Activated T-cell treated with anti-CD3 and anti-CD28 coated beads for 4 hours (primary cell): ENCODE measurements at places on chromosomes 3 and 15.

DNA sequence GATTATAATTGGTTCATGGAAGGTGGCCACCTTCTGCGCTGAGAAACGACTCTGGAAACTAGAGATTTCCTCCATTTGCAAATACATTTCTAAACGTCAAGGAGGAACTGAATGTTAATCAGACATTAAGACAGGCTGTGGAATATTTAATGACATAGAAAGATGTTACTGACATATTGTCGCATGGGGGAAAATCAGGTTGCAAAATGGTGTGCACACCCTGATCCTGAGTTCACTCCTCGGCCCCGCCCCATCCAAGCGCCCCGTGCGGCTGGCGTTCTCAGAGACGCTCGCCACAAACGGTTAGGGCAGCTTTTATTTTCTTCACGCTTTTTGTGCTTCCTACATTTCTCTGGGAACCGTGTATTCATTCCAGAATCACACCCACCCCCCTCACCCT is 10.7 kb downstream of the H1-8 start:
- DNase-seq, result no peak

GRCh38 chr3:126961191-126961790 is 21.6 kb upstream of the PLXNA1 start:
- DNase-seq, result no peak

DNA sequence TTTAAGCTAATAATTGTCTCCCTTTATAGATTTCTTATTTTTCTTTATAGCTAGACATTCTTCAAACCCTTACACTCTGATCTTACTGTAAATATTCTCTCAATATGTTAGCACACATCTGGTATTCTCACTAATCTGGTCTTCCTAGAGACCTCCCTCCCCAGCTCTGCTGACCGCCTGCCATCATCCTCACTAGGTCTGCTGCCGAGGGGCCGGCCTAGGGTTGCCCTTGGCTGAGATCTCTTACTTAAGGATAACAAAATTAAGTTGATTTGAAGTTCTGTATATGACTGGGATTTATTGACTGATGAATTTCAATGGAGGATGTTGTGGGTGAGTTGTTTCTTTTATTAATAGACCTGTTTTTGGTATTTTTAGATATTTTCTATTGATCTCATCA is 586.6 kb downstream of the NAALADL2 start:
- DNase-seq, result no peak

DNA sequence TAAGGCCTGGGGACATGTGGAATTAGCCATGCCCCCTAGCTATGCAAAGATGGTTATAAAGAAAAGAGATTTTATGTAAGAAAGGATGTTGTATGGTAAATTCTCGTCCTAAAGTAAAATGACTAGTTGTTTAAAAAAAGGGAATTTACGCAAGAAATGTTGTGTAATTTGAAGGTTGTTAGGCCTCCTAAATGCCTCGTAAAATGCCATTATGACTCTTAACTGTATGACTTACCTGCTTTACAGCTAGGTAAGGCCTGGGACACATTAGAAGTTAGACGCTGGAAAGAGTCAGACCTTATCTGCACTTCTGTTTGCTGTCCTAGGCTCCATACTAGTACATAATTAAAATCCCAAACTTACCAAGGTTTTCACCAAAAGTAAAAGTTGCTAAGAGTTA is 17.5 kb upstream of the HHATL start:
- no peak for DNase-seq

DNA sequence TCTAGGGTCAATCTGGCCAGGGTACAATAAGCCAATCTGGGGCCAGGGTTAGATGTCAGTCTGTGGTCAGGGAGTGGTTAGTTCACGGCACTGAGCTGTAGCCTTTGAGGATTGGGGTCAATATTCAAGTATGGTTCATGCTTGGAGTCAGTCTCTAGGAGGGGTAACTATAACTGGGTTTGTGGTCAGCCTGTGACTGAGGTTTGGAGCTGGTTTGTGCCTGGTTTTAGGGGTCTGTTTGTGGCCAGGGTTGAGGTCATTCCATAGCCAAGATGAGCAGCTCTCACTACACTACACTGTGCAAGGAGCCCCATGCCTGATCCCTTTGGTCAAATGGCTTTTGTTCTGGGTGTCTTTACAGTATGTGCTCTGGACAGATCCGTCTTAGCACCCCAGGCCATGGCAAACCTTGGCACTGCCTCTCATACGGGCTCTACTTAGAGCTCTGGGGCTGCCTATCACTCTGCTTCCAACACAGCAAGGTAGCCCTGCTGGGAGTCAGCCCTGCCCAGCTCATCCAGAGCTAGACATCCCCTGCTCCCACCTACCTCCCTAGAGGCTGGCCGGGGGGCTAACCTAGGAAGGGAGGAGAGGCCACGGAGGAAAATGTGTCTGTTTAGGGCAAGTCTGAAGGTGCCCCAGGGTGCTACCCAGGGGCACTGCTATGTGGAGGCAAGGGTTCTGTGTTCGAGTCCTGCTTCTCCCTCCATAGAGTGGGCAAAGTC is 63.3 kb upstream of the CORO2B start:
- DNase-seq, result no peak

GRCh38 chr3:46921041-46921440 is 43.5 kb downstream of the PTH1R start:
- DNase-seq, result no peak

GRCh38 chr3:182469086-182469485 is 324.2 kb upstream of the ATP11B start:
- DNase-seq, result no peak

- DNase-seq, result no peak
Measured at GRCh38 chr3:179673523-179673922, 20.7 kb downstream of the USP13 start.

- DNase-seq, result no peak
Measured at GRCh38 chr3:57818772-57819171, 62.7 kb downstream of the SLMAP start.

DNA sequence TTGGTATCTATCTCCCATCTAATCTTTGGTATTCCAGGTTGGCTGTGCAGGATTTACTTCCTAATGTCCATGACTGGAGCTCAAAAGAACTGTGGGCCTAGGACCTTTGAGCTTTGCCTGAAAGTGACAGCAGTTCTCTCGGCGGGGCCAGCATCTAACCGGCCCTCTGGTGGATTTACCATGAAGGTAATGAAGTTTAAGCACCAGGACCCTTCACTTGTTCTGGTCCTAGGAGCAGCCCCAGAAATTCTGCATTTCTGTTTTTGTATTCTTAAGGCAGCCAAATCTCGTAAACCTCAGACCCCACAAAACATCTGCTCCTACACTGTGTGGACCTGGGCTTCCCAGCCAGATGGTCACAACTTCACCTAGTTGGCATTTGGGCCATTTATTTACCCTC is 13.0 kb downstream of the CALML4 start:
- DNase-seq, result no peak

- no peak for DNase-seq
Measured at GRCh38 chr3:151377768-151378385, 6.7 kb downstream of the P2RY12 start.

DNA sequence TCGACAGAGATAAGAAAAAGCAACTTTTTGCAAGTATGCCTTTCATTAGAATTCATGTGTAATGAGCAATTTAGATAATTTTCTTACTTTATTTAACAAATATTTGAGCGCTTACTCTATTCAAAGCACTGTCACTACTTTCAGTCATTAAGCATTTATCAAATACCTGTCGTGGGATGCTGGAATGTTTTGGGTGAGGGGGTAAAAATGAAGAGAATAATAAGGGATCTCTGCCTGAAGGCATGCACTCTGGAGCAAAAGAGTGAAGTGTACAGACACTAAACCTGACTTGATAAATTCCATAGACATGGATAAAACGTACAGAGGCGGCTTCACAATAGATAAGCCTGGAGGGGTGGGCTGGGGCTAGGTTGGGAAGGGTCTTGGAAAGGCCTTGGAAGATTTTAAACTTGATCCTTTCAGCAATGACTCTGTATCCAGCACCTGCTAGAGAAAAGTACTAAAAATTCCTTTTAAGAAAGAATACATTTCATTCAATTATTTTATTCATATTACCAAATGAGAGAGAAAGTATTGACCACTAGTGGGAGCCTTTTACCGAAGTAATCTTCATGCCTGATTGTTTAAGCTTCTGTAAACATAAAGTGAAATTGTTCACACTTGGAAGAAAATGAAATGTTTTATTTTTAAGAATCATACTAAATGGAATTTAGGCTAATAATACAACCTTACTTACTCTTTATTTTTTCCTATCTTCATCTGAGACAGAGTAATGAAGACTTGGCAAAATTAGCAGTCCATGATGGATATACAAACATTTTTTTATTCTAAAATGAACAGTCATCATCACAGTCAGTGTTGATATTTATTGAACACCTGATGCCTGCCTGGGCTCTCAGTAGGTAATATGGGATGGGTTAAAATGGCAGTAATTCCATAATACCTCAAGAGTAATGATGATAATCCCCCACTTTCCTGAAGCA is 113.2 kb downstream of the PPP2R3A start:
- no peak for DNase-seq

DNA sequence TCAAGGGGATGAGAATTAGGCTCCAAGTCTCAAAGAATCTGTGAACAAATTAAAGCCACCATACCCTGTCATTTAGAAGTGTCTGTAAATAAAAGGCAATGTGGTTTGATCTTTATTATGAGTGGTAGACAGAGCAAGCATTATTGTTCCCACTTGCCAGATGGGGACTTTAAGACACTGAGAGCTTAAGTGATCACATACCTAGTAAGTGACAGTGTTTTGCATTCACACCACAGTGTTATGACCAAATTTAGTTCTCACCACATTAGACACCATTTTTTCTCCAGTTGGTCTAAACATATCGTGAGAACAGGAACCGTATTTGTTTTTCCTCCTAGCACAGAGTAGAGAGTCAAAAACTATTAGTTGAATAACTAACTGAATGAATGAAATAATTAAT is 13.2 kb upstream of the ZBED2 start:
- DNase-seq, result no peak

DNA sequence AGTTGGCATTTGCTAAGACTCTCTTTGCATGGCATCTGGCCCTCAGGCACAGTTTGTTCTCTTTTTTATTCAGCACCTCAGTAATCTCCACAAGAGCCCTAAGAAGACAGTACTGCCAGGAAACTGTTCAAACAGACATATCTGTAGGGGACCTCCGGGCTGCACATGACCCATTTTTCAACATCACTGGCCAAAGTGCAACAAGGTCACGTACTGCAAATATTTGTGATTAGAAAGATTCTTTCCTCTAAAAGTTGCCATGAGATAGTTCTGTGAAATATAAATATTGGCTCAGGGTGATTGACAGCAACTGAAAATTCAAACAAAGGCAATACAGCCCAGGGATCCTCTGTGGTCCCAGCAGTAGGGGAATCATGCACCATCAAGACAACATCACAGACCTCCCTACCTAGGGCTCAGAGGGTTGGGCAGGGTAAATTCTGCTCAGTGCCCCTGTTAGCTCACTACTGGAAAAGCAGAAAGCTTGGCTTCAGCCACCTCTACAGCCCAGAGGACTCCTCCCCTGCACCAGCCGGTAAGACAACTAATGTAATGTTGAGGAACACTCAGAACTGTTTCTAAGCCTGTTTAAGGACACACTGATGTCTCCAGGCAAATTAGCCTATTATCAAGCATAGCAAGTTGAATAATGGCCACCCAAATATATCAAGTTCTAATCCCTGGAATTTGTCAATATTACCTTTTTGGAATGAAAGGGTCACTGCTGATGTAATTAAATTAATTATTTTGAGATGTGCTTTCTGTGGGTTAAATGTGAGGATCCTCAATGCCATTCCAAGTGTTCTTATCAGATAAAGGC is 117.4 kb upstream of the LPP start:
- no peak for DNase-seq

GRCh38 chr15:52383100-52383588 is 87.5 kb upstream of the MYO5C start:
- no peak for DNase-seq

DNA sequence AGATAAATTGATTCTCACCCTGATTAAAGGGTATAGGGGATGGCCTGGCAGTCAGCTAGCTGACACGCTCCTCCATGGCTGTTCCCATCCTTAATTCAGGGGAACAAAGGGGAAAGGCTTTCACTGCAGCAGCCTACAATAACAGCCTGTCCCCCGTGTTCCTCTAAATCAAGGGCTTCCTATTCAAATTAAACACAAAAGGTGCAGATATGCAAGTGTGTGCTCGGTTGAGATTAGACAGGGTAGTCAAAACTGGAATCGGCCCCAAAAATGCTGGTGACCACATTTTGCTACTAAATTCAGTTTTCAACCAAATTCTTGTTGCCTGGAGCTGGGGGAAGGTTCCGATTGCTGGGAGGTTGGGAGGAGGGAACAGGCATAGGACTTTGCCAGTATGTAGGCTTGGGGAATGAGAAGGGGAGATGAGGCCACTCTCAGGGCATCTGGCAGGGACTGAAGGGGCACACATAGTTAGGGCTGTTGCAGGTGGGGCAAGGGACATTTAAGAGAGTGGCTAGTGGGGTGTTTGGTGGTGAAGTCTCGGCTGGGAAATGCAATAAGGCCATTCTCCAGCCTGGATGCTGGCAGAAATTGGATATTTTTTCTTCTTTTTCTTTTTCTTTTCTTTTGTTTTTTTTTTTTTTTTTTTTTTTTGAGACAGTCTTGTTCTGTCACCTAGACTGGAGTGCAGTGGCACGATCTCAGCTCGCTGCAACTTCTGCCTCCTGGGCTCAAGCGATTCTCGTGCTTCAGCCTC is 32.9 kb upstream of the CTSH start:
- no peak for DNase-seq

- no peak for DNase-seq
Measured at GRCh38 chr15:31324806-31325594, 1.6 kb upstream of the KLF13 start.

- DNase-seq, result no peak
Measured at GRCh38 chr3:197356275-197356674, 57.9 kb upstream of the DLG1 start.

DNA sequence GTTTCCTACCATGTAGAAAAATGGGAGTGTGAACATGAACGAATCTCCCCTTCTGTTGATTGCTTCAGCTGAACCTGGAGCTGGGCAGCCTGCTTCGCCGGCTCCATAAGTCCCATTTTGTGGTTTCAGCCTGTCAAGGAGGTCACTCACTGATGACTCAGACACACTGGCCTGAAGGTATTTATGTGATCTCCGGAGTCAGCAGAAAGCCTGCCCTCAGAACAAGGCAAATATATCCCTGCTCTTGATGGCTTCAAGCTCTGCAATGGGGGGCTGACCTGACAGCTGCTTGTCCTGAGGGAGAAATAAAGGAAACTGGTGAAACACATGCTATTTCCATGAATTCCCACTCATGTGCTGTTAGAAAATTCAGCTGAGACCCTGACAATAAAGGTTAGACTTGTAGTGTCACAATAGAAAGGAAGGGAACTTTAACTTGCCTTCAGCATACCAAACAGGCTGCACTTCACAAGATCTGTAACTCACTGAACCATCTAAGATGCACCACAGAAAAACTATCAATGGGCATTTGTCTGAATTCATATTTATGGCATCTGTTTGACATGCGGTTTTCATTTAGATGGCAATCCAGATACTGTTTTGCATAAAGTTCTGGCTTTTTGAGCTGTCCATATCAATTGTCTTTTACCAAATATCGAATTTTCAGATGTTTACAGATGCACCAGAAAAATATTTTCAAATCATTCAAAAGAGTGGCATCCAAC is 282.0 kb upstream of the VEPH1 start:
- DNase-seq, result no peak

GRCh38 chr3:195698647-195699387 is 22.0 kb upstream of the MUC20 start:
- DNase-seq, result no peak
